ENCODE measurements at places on chromosomes 3 and 15.

GRCh38 chr15:95262866-95263564, 1031.7 kb downstream of the MCTP2 start:
- no peak for DNase-seq

DNA sequence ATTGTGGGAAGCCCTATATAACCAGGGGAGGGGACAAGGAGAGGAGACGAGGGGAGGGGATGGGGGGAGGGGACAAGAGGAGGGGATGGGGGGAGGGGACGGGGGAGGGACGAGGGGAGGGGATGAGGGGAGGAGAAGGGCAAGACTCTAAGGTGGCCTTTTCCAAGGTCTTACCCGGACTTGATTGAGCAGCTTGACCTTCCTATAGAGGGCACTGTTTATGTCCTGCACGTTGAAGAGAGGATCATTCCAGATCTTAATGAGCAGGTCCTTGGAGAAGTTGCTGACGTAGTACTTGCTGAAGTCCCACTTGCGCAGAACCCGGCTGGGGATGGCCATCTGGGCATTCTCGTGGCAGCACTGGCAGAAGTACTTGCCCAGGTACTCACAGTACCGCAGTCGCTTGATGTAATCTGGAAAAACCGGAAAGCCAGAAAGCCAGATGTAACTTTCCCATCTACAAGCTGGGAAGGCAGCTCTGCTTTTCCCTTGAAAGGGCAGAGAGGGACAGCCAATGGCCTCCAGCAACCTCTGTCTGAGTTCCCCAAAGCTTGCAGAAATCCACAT, 55.7 kb downstream of the RUBCN start:
- DNase-seq = no peak

- DNase-seq = no peak
Observed at GRCh38 chr3:46852839-46853355, 10.3 kb downstream of the MYL3 start.

DNA sequence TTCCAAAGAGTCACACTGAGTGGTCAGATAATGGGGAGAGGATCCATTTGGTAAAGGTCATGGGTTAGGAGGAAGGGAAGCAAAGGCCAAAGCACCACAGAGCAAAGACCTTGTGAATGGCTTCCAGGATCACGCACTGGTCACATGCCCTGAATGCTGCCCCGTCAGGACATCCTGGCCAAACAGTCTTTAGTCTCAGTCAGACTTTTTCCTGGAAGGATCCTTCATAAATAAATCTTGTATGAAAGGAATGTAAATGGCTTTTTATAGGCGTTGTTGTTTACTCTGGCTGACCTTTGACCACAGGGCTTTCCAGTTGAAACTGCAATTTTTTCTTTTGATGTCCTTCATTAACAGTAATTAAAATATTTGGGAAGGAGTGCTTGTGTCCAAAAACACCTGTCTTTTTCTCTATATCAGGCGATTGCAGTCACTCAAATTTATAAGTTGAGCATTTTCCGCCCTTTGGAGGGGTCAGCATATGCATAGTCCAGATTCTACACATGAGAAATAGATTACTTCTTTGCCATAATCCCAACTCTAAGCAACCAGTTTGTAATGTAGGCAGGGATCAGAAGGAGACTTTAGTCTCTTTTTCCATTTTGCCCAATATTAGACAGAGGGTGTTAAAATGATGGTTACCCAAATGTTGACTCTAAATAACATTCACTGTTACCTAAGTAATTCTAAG, 48.4 kb downstream of the CHAC1 start:
- DNase-seq = no peak

DNA sequence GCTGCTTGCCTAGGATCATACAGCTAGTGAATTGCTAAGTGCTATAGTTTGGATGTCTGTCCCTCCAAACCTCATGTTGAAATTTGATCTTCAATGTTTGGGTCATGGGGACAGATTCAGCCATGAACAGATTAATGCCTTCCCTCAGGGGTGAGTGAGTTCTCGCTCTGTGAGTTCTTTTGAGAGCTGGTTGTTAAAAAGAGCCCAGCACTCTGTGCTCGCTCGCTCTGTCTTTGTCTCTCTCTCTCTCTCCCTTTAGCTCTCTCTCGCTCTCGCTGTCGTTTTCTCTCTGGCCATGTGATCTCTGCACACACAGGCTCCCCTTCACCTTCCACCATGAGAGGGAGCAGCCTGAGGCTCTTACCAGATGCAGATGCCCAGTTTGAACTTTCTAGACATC, 14.9 kb downstream of the TRH start:
- no peak for DNase-seq

DNA sequence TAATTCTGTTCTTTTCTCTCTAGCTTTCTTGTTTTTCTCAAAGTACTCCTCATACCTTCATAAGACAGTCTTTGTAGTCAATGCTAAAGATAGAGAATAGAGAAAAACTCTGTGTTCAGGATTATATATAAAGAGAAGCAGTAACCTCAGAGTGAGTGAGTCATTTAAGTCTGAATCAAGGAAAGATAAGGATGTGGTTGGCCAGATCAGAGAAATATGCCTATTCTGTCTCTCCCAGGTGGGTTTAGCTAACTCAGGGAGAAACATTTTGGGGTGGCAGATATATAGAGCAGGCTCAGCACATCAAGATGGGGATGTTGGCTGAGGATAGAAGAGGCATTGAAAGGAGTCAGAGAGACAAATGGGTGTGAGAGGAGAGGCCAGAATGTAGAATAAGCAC, 31.4 kb downstream of the GTF2E1 start:
- DNase-seq = no peak

DNA sequence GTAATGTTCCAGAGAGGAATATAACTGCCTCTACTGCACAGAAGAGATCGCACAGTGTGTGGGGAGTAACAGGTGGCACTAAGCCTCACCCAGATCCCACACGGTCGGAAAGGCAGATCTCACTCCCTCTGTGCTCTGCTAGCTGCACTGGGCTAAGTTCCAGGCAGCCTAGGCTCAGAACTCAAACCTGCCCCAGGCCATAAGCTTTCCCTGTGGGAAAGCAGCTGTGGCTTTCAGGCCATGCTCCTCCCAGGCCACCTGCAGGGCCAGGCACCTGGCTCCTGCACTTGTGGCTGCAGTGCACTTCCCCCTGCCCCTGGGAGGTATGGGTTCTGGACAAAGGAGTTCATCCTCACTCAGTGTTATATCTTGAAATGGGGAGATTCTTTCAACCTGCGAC, 27.5 kb downstream of the PCCB start:
- no peak for DNase-seq

DNA sequence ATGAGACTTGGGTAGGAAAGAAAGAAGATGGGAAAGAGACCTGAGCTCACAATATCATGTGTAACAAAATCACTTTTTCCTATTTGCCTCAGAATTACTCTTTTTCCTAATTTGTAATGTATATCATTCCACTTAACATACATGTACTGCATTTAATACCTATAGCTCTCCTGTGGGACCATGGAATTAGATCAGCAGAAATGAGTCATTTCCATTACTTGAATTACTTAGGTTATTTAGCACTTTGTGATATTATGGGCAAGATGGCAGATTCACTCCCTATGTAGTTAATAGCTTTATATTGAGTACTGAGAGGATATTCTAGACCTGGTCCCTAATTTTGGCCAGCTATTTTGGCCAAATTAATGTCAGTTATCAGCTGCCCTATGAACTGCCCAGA, 70.5 kb downstream of the ZNF609 start:
- no peak for DNase-seq

GRCh38 chr3:9863058-9863772, 16.8 kb downstream of the CIDEC start:
- no peak for DNase-seq

DNA sequence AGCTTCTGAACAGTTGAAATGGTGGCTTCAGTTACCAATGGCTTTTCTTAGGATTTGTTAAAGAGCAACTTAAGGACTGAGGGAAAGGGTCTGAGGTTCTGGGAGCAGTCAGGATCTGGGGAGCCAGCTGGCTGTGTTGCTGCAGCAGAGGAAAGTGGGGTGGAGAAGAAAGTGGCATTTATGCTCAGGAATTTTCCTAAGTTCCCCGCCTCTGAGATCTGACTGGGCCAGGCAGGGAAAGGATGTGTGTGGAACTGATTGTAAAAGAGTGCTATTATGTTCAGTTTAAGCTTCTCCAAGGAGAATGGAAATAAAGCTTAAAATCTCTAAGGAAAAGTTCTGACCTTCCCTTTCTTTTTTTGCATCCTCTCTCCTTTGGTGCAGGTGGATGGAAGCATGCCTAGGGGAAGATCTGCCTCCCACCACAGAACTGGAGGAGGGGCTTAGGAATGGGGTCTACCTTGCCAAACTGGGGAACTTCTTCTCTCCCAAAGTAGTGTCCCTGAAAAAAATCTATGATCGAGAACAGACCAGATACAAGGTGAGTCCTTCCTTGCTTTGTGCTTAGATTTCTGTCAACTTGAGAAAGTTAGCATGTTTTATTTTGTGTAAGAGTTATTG, 37.8 kb downstream of the IQGAP1 start:
- no peak for DNase-seq

- no peak for DNase-seq
Observed at GRCh38 chr3:143464850-143465249, 345.3 kb downstream of the CHST2 start.

- no peak for DNase-seq
Observed at GRCh38 chr3:102085431-102086176, 236.3 kb downstream of the NFKBIZ start.

DNA sequence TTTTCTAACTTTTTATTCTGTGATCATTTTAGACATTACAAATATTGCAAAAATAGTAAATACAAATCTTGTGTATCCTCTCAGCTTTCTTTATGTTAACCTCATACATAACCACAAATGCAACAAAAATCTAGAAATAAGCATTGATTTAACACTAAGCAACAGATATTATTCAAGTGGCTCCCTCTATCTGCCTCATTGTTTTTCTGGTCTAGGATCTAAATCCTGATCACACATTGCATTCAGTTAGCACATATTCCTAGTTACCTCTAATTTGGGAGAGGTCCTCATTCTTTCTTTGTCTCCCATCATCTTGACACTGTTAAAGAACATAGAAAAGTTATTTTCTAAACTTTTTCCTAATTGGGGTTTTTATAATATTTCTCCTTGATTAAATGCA, 1126.0 kb downstream of the ROBO2 start:
- no peak for DNase-seq

GRCh38 chr3:67783281-67784250, 129.2 kb upstream of the SUCLG2 start:
- DNase-seq = no peak

- DNase-seq = no peak
Observed at GRCh38 chr3:71694358-71694999, 30.7 kb downstream of the EIF4E3 start.

Measured in central memory CD4-positive, alpha-beta T cell (primary cell).